ENCODE measurements at places on chromosomes 5 and 9.

DNA sequence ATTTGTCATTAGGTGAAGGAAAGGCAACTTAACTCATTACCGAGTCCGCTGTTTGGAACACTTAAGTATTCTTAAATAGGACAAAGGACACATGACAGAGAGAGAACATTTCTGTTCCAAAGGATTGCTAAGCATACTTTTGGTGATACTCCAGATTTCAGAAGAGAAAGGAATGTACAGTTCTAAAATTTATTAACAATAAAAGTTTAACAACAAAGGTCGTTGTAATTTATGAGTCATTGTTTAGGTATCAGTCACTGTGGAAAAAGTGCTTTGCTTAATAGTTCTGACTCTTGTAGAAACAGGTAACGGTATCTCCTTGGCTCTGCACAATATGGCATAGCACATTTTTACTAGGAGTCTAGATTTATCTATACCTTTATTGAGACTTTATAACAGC is 36.3 kb upstream of the PAM start:
- DNase-seq = no peak

GRCh38 chr5:55604611-55605067 is 69.9 kb upstream of the PLPP1 start:
- DNase-seq = peak; percentile 86

DNA sequence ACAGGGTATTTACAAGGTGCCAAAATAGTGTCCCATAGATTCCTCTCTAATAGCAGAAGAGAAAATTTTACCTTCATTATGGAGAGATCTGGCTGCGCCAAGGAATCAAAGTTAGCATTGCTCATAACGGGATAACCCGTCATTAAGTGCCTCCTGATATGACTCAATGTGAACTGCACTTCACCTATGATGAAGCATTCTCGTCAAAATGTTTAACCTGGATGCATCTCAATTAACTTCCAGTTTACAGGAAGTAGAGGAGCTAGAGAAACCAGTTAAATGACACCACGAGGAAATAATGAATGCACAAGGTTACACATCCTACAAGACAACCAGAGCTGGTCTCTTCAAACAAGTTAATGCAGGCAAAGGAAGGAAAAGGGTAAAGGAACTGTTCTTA is 17.2 kb downstream of the FBXW11 start:
- DNase-seq = peak; percentile 33

DNA sequence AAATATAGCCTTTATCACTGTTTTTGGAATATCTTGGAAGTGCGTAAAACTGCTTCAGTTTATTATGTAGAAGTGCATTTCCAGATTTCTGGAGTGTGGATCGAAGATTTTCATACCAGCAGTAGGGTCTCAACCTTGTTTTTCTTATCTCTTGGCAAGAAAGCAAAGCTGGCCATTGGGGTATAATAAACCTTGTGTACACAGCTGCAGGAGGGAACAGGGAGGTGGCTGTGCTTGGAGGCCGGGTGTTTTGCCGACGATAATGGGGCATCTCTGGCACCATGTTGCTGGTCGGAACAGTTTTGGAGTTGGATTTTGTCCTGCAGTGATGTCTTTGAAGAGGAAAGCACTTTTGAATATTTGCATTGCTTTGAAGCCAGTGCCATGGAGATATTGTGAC is 308.8 kb upstream of the DMRT1 start:
- DNase-seq = no peak

DNA sequence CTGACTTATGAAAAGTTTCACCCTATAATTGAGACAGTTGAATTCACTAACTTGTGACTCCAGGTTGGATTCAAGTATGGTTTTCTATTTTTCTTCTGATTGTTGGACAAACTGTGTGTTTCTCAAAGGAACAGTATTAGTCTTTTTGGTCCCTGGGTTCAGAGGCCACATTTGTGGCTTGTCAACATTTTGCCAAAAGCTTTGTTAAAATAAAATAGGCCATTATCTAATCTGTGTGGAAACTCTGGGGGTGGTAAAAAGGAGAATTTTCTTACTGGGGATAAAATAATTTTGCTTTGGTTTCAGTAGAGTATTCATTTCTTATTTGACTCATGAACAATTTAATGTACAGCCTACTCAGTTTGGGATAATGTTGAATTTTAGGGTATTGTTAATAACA is 166.3 kb downstream of the TMEM167A start:
- DNase-seq = no peak

DNA sequence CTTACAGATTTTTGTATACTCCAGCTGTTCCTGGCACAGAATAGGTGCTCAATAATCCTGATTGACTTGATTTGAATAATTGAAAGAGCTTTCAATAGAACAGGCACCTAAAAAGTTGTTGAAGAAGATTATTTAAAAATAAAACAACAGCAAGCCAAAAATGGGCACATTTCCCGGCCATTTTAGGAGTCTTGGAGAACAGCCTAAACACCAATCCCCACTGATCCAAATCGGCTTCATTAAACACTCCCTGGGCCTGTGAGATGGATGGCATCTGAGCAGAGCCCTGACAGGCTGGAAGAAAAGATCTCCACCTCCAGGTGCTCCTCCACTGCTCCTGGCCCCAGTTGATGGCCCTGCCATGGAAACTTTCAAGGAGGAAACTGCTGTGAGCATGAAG is 213.3 kb downstream of the MAN2A1 start:
- no peak for DNase-seq

- DNase-seq = peak; percentile 27
Observed at GRCh38 chr5:54580997-54581811, 63.6 kb downstream of the SNX18 start.

DNA sequence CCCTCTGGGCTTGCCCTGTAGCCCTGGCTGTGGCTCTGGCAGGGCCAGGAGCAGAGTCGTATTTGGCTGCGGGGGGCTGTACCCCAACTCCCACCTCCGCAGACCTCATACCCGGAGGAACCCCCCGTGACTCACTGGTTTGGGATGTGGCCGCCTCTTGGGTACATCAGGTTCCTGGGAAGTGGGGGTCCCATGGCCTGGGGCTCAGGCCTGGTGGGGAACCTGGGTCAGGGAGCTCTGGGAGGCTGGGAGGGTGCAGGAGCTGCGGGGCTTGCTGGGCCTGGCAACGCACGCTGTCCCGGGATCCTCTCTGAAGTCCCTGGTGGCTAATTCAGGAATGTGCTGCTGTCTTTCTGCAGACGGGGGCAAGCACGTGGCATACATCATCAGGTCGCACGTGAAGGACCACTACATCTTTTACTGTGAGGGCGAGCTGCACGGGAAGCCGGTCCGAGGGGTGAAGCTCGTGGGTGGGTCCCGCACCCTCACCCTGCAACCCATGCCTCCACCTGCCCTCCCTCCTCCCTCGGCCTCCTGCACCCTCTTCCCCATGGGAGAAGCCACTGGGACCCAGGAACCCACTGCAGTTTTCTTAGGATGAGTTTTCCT is 2.4 kb downstream of the LCN1 start:
- DNase-seq = no peak

DNA sequence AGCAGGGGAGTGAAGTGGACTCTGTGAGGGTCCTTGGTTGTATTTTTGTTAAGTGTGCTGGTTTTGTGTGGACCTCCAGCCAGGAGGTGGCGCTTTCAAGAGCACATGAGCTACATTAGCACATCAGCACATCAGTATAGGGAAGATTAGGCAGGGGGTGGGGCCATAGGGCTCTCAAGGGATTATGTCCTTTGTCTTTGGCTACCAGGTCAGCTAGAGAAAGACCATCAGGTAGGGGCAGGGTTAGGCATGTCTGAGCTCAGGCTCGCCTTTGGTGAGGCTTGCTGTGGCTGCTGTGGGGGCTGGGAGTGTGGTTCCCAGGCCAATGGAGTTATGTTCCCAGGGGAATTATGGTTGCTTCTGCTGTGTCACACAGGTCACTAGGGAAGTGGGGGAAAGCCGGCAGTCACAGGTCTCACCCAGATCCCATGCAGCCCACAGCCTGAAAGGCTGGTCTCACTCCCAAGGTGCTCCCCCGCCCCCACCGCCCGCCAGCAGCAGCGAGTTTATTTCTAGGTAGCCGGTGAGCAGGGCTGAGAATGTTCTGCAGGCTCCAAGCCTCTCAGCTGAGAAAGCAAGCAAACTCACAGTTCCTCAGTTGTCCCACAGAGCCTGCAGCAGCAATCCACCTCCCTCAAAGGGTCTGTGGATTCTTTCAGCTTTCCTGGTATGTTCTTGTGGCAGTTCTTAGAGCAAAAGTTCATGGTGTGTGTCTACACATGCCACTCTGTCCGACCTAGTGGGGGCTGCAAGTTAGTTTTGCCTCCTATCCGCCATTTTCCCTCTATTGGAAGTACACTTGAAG is 13.7 kb downstream of the OR1J1 start:
- DNase-seq = no peak

DNA sequence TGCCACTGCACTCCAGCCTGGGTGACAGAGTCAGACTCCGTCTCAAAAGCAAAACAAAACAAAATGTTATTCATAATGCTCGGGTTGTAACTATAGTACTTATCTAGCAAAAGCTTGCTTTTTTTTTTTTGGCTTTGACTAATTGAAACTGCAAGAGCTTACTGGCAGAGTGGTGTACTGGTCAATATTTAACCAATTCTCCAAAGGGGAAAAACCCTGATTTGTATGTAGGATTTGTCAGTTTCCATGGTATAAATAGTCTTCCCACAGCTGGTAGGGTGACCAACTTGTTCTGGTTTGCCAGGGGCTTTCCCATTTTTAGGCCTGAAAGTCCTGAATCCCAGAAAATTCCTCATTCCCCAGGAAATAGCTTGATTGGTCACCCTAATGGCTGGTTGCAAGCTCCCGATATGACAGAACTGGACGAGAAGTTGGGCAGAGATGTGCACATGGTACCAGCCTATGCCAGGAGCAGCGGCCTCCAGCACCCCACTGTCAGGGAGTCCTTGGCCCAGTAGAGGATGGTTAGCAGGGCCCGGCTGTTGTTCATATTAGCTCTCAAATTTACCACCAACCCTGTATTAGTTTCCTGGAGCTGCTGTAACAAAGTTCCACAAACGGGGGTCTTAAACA is 58.0 kb downstream of the FXN start:
- no peak for DNase-seq

- peak; percentile 33 for DNase-seq
Observed at GRCh38 chr9:127397646-127398274, 791 bp downstream of the SLC2A8 start.

GRCh38 chr5:132883261-132883834 is 9.9 kb downstream of the LEAP2 start:
- DNase-seq = peak; percentile 74

- no peak for DNase-seq
Observed at GRCh38 chr5:152077-152476, 39.2 kb upstream of the LRRC14B start.
